ENCODE measurements at places on chromosomes 16 and 17.
A peak's percentile ranks its signal among the peaks of the same experiment; 100 is the strongest.

DNA sequence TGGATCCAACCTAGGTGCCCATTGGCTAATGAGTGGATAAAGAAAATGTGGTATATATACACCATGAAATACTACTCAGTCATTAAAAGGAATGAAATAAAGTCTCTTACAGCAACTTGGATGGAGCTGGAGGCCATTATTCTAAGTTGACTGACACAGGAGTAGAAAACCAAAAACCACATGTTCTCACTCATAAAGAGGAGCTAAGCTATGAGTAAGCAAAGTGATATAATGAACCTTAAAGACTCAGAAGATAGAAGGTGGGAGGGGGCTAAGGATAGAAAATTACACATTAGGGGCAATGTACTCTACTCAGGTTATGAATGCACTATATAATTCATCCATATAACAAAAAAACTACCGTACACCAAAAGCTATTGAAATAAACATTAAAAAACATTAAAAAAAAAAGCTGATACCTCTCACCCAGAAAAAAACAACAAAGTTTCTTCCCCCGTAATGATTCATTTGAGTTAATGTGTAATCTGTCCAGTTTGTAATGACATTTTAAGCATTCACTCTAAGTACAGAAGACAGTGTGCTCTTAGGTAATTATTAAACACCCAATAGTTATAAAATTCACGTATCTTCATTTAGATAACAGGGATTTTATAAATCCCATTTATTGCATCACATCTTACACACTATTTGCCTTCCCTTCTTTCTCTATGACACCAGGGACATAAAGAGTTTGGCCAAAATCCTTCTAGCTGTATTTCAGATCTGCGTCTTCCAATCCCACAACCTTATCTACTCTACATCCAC, 941.5 kb downstream of the CDH11 start:
- DNase-seq, result no peak

DNA sequence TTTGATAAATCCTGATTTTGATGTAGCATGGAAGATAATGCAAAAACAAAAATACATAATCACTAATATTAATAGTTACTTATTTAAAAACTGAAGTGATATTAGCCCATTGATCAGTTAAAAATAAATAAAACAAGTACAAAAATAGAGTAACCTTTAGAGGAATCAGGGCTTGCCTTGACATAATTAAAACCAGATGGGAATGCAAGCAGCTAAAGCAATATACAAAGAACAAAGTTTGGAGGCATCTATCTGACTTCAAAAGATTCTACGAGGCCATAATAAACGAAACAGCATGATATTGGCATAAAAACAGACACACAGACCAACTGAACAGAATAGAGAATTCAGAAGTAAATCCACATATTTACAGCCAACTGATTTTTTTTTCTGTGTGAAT, 15.0 kb upstream of the HEATR3 start:
- no peak for DNase-seq

- no peak for DNase-seq
These were observed 42.5 kb downstream of the ST3GAL2 start for GRCh38 chr16:70396246-70396904.

GRCh38 chr16:86630471-86630870, 52.1 kb downstream of the FOXL1 start:
- no peak for DNase-seq

- no peak for DNase-seq
These were observed 42.4 kb downstream of the TOM1L2 start for GRCh38 chr17:17929655-17930380.

DNA sequence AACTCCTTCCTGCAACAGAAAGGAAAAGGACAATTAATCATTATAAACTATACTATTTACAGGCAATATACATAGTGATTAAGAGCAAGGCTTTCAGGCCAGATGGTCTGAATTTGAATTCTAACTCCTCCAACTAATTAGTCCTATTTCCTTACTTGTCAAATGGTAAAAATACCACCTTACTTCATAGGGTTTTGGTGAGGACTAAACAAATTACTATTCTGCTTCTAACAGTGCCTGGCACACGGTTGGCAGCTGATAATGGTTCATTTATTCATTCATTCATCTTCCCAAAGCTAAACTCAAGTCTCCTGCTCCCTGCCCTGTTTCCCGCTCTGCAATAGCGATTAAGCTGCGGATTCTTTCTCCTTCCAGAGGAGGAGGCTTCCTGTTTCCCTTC, 39.8 kb downstream of the DCUN1D3 start:
- no peak for DNase-seq

- no peak for DNase-seq
These were observed 3.4 kb downstream of the SGCA start for GRCh38 chr17:50169121-50169764.

GRCh38 chr16:82703161-82703560, 76.4 kb downstream of the CDH13 start:
- DNase-seq, result no peak

DNA sequence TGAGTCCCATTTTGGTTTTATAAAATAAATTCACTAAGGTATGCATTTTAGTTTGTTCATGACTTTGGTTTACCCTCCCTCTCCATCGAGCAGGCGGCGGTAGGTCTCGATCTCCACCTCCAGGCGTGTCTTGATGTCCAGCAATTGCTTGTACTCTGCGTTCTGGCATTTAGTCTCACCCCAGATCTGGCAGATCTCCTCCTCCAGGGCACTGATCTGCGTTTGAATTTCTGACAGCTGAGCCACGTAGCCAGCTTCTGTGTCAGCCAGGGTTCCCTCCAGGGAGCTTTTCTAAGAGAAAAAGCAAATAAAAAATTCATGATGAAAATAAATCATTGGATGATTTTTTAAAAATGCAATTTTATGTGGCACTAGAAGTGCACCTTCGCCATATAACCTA, 4.2 kb downstream of the KRT24 start:
- no peak for DNase-seq

DNA sequence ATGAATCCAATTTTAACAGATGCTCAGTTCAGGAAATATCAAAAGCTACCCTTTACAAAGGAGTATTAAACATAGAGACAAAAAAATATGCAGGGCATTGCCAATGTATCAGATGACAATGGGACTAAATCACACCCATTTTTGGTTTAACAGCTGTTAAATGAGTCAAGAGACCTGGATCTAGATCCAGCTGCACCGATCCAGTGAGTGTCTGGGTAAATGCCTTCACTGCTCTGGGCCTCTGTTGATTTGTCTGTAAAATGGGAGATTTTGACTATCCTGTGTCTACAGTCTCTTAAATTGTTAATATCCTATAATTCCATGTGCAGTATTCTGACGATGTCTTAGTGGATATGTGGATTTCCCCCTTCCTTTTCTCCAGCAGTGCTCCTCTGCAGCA, 16.4 kb downstream of the KRT23 start:
- no peak for DNase-seq

- DNase-seq, result no peak
These were observed 154.0 kb upstream of the HSBP1 start for GRCh38 chr16:83653785-83654184.

DNA sequence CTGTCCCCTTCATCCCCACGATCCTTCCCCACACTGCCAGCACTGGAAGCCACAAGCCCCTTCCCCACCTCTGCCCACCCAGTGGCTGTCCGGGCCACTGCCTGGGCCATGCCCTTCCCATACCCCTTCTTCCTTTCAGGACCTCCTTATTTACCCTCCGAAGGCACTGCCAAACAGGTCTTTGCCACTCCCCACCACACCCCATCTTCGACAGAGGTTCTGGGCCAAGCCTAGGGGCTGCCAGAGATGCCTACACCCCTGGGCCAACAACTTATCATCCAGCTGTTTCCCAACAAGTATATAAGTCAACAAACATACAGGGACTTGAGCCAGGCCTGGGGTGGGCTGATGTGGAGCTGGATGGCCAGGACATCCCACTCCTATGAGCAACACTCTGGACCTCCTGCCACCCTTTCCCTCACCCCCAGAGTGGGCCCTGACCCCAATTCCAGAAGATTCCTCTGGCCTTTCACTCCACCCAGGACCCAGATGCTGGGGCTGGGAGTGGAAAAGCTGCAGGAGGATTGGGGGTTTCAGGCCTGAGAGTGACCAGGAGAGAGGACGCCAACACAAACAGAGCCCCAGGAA, 1.5 kb upstream of the PPP1R1B start:
- DNase-seq, result no peak

GRCh38 chr16:82016263-82016662, 5.0 kb upstream of the SDR42E1 start:
- peak; percentile 32 for DNase-seq

DNA sequence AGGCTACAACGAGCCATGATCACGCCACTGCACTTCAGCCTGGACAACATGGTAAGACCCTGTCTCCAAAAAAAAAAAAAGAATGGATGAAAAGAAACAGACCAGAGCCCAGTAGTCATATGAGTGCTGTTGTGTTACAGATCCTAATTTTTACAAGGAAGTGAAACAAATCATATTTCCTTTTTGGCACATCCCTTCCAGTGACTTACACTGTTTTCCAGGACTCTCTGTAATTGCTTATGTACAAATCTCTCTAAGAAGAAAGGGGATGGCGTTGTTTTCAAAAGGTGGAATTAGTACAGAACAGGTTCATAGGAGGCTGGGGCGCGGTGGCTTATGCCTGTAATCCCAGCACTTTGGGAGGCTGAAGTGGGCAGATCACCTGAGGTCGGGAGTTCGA, 19.8 kb upstream of the ZNF594 start:
- no peak for DNase-seq

- no peak for DNase-seq
These were observed 35.3 kb upstream of the RAI1 start for GRCh38 chr17:17645961-17646360.

GRCh38 chr16:67268136-67268579, 11.2 kb upstream of the PLEKHG4 start:
- DNase-seq, result no peak

DNA sequence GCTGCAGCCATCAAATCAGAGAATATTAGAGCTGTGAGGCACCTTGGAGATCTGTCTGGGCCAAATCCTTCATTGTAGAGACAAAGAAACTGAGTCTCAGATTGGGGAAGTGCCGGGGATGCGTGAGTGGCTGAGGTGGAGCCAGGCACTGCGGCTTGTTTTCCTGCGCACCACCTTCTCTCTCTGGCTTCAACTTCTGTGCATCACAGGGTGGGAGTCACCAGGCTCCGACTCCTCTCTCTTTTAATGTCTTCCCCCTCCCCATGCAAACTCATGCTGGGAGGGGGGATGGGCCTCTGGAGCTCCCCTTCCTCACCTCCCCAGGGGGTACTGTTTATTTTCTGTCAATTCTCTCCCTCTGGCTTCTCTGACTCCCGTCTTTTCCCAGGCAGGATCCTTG, 8.7 kb upstream of the ETV4 start:
- no peak for DNase-seq

- DNase-seq, result no peak
These were observed 15.4 kb downstream of the PLLP start for GRCh38 chr16:57268804-57269800.

DNA sequence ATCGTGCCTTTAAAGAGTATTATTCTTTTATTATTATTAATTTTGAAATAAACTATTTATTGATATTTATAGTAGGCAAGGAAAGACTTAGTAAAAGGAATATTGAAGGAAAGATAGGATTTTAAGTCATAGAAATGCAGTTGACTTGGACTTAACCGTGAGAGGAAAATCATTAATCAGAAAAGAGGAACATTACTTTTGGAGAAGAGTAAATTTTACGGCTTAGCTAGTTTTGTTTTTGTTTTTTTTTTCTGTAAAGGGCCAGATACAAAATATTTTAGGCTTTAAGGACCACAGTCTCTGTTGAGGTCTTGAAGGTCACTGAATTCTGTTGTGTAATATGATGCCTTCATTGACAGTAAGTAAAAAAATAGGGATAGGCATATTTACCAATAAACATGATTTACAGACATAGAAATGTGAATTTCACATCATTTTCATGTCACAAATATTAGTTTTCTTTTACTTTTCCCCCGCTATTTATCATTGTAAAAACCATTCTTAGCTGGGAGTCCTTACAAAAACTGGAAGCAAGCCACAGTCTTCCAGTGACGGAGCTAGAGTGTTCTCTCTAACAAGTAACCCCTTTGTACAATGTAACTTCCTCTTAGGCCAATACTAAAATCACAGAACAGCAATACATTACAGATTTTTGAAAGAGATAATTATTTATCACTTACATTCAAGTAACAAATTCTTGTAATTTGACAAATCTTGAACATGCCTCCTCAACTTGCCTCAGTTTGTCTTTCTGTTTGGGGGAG, 2.3 kb upstream of the KCNJ16 start:
- no peak for DNase-seq

GRCh38 chr17:4386406-4386805, 19.9 kb upstream of the UBE2G1 start:
- no peak for DNase-seq

DNA sequence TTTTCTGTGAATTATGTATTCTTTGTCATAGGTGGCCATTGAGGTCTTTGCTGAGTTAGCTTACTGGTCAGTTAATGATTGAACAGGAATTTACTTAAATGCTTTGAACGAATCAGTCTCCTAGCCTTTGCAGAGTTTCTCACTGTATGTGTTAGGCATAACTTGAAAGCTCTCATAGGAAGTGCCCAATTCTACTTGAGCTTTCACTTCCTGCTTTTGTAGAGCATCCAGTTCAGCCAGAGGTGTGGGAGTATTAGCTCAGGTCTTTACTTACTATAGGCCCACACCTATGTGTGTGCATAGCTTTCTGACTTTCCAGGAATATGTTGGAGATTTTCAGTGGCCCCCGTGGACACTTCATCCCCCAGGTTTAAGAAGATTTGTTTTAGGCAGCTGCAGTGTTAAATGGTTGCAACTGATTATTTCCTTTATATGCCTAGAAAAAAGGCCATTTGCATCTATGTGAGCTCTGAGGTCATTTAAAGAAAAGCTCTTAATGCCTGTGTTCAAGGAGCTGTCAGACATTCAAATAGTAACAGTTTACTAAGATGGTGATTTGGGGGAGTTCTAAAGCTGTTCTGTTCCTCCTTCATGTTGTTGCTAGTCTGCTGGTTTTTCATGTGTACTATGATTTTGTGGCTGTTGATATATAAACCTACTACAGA, 62.3 kb downstream of the PHKB start:
- no peak for DNase-seq

- no peak for DNase-seq
These were observed 348.9 kb upstream of the C16orf82 start for GRCh38 chr16:26717826-26718225.

DNA sequence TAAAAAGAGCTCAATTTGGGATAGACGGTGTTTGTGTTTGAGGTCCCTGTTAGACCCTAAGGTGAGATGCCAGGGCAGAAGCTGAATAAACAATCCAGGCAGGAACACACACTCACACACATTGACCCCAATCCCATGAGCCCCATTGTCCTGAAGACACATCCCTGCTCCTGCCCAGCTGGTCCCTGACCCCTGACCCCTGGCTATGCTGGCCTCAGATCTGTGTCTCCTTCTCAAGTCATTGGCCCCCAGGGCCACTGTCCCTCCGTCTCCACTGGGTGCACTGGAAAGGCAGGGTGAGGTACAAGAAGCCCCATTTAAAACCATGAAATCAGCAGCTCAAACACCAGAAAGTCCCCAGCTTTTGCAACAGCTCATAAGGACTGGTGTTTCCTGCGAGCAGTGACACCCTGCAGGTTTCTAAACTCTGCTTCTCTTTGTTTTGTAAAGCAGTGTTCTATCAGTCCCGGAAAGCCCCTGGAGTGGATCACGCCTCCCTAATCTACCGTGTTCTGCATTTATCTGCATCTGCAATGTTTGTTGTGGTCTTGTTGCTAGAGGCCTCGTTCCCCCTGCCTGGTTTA, 18.0 kb upstream of the ASGR2 start:
- peak; percentile 86 for DNase-seq

Data from NT2/D1 (cell line).